Activated CD4-positive, CD25-positive, alpha-beta regulatory T cell (primary cell): ENCODE measurements at places on chromosomes 2 and 18.
A peak's percentile ranks its signal among the peaks of the same experiment; 100 is the strongest.

GRCh38 chr2:68521037-68521436, 53.7 kb downstream of the APLF start:
- DNase-seq, result no peak

DNA sequence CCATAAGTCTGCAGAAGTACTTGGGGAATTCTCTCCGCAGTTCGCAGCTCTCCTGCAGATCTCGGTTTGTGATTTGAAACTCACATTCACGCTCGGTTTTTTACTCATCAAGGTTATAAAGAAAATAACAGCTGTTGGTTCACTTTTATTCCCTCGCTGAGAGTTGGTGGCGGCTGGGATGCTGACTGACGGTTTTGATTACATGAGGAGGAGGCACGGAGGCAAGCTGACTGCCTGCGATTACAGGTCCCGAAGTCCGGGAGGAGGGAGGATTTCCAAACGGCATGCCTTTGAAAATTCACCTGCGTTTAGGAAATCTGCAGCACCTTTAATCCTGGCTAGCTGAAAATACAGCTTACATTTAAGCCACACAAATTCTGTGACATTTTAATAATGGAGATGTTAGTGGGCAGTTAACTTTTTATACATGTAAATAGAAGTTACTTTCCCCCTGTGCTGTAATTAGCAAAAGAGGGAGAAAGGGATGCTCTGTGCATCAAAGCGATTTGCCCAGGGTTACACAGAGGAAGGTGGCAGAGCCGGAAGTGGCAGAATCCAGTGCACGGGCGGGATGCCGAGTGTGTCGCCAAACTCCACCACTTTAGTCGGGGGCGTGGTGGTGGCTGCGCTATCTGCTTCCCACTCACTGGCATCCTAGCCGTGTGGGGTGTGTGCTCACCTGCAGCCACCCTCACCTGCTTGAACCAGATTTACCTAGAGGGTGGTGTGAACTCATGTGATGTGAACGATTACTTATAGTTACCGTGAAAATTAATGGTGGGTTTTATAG, 14.7 kb downstream of the AGAP1 start:
- no peak for DNase-seq

GRCh38 chr2:82256288-82256687, 1951.7 kb upstream of the LRRTM1 start:
- no peak for DNase-seq

GRCh38 chr2:44688456-44689124, 252.9 kb upstream of the SIX3 start:
- no peak for DNase-seq

GRCh38 chr18:78727877-78728783, 251.5 kb upstream of the SALL3 start:
- no peak for DNase-seq

- DNase-seq, result no peak
Observed at GRCh38 chr2:173891315-173892037, 73.7 kb downstream of the SP3 start.

GRCh38 chr2:13583609-13584008, 866.9 kb downstream of the TRIB2 start:
- no peak for DNase-seq

- DNase-seq, result no peak
Observed at GRCh38 chr2:236747426-236747825, 177.8 kb downstream of the ACKR3 start.

GRCh38 chr2:162123806-162124758, 28.0 kb downstream of the GCG start:
- no peak for DNase-seq

DNA sequence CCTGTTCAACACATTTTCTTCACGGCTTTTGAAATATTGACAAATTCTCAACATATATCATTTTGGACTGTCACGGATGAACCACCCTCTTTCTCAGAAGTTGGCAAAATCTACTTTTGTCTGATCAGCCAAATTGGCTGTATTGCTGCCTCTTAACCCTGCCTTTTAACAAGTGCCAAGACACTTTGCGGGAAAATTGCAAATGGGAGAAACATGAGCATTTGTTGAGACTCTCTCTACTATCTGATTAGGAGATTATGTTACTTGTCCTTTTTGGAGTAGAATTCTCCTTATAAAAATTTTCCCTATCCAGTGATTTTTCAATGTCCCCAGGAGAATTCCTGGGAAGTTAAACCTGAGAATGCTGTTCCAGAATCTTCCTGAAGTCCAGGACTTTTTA, 256.2 kb upstream of the ZSWIM2 start:
- no peak for DNase-seq

- DNase-seq, result no peak
Observed at GRCh38 chr2:109644571-109645275, 30.6 kb downstream of the SOWAHC start.

DNA sequence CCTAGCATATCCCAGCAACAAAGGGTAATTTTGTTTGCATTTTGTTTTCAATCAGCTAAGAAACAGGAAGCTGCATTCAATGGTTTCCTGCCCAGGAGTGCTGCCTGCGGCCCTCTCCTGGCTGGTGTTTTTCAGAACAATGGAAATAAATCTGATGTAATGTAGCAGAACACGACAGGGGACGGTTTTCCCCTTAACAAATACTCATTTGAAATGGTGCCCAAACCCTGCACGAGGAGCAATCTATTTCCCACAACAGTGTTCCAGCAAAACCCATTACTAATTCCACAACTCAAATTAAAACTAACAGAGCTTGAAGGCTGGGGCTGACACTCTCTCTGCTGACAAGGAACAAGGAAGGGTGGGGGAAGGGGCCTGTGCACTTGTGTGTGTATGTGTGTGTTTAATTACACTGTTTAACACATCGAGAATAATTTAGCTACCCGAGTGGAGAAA, 8.7 kb downstream of the CAPN13 start:
- no peak for DNase-seq

DNA sequence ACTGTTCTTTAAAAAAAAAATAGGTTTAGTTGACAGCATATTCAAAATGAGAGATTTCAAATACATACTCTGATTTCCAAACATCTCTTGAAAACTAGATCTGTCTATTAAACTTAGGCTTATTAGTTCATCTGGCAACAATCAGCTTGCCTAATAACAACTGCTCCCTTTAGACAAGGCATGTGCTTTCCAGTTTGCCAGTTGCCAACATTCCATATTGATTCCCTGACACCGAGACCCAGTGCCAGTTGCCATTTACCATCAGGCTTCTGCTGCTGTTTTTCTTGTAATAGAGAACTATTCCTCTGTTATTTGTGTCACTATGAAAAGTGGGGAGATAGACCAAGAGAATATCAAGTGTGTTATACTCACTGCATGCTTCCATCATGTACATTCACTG, 256.0 kb downstream of the C1D start:
- no peak for DNase-seq

GRCh38 chr2:31987454-31988220, 23.2 kb downstream of the MEMO1 start:
- DNase-seq, result no peak

DNA sequence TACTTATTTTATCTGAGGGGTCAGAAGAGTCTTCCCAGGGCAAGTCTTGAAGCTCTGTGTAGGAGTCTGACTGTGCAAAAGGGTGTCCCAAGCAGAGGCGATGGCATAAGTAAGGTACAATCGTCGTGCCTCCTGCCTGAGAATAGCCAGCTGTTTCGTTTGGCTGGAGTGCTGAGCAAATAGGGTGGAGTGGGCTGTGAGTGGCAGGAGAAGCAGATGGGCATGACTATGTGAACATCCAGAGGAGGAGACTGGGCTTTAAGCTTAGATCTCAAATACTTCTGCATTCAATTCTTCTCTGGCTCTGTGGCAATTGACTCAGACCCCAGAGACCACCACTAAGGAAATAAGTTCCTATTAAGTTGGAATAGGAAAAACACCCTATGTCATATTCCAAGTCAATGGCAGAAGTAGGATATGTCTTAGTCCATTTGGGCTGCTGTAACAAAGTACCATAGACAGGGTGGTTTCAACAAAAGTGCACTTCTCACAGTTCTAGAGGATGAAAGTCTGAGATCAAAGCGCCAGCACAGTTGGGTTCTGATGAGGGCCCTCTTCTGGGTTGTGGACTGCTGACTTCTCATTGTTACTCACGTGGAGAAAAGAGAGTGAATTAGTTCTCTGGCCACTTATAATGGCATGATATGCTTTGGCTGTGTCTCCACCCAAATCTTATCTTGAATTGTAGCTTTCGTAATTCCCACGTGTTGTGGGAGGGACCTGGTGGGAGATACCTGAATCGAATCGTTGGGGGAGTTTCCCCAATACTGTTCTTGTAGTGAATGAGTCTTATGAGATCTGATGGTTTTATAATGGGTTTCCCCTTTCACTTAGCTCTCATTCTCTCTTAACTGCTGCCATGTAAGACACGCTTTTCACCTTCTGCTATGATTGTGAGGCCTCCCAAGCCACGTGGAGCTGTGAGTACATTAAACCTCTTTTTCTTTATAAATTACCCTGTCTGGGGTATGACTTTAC, 120.2 kb downstream of the LPIN1 start:
- no peak for DNase-seq

- no peak for DNase-seq
Observed at GRCh38 chr18:66124394-66124793, 373.6 kb downstream of the CDH7 start.

DNA sequence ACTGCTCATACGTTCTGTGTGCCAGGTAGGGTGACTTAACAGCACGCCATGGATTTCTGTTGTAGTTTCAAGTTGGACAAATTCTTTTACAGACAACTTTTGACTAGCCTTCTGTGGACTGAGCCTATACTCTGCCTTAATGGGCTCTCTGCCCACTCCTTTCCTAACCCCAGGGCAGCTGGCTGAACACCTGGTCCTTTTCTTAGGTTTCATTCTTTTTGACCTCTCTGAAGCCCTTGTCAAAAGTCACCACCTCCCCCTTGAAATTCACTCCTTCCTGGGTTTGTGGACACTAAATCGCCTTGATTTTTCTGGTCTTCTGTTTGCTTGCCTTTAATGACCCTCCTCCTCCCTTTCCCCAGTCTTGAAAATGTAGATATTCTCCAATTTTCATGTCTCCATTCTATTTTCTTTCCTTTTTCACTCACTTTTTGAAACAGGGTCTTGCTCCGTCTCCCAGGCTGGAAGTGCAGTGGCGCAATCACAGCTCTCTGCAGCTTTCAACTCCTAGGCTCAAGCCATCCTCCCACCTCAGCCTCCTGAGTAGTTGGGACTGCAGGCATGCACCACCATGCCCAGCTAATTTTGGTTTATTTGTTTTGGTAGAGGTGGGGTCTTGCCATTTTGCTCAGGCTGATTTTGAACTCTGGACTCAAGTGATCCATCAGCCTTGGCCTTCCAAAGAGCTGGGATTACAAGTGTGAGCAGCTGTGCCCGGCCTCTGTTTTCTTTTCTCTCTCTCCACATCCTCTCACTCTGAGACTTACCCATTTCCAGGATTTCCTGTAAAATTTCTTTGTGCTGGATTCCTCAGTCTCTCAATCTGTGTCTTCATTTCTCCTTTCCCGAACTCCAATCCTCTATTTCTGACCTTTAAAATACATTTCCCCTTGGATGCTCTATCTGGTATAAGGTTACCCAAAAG, 112.9 kb downstream of the PLB1 start:
- DNase-seq, result no peak

GRCh38 chr18:7789856-7790552, 222.9 kb downstream of the PTPRM start:
- DNase-seq, result no peak

DNA sequence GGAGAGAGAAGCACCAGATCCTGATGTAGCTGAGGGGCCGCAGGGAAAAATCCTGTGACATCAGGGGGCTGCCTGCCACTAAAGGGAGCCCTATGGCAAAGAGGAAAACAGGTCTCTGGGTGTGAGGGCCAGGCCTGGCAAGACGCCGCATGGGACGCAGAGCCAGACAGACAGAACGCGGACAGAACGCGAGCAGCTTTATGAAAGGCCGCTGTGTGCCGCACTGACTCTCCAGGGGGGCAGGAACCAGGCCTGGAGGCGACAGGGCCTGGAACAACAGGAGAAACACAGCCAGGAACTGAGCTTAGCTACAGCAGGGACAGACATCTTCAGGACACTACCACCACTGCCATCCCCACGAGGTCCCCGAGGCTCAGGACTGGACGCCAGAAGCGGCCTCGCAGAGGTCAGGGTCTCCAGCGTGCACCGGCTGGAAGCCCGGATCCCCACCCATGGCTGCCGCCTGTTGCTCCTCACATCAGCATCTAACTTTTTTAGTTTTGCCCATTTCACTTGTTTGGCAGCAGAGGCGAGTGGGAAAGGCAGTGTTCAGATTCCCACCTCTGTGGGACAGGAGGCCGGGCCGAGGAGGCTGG, 131.6 kb downstream of the VAPA start:
- no peak for DNase-seq

DNA sequence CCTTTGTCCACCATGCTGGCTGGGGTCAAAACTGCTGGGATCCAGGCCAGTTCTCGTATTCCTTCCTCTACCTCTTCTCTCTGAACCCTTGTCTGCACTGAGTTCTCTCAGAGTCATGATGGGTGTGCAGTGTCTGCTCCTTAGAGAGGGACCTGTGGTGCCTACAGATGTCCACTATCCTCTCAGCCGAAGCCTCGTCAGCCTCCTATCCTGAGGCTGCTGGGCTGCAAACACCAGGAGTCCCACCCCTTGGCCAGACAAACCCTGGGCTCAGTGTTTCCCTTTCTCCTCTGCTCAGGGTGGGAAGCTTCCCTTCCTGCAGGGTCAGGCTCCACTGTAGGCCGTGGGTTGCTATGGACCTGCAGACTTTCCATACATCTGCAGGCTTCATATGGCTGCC, 2.3 kb downstream of the INPP5D start:
- no peak for DNase-seq

- DNase-seq, result peak; percentile 24
Observed at GRCh38 chr2:121648206-121649148, 785 bp downstream of the CLASP1 start.

GRCh38 chr2:220275454-220275853, 648.0 kb downstream of the SLC4A3 start:
- no peak for DNase-seq

- DNase-seq, result peak; percentile 66
Observed at GRCh38 chr2:69724540-69725159, 17.3 kb upstream of the ANXA4 start.

DNA sequence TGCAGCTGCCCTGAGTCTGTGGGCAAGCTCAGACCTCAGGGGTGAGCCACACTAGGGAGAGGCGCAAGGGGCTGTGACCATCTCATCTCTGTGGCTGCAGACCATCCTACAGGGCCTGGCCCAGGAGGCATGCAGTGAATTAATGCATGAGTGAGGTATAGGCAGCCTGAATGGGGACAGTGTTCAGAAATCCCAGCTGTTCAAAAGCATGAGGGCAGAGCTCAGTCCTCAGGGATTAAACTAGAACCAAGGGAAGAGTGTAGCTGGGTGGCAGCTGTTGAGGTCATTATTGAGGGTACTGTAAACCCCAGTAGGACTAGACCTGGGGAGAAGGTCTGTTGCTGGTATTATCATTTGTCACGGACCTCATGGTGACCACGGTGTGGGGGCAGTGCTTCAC, 17.0 kb downstream of the TMEM177 start:
- DNase-seq, result no peak
